ENCODE measurements at places on chromosomes 1 and 21.

GRCh38 chr1:46530311-46530710 is 21.1 kb downstream of the KNCN start:
- no peak for DNase-seq

- no peak for DNase-seq
Observed at GRCh38 chr1:18602533-18603211, 28.0 kb upstream of the PAX7 start.

- DNase-seq = no peak
Observed at GRCh38 chr1:209621741-209622655, 30.2 kb downstream of the LAMB3 start.

DNA sequence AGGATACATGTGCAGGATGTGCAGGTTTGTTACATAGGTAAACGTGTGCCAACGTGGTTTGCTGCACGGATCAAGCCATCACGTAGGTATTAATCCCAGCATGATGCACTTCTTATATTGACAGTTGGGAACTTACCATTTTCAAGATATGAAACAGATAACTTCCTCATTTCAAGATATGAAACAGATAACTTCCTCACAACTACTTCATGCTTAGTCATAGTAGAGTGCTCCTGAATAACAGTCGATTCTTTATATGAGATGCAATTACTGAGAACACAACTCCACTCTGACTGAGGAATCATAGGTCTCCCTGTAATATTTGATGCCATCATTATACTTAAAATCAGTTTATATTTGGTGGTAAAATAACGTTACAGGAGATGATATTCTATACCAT is 1124.3 kb downstream of the AMY1C start:
- DNase-seq = no peak

Measured in cerebellar cortex (tissue), 1 donor.